ENCODE measurements at places on chromosomes 5 and 9.

GRCh38 chr5:129379406-129379805 lies 80.7 kb upstream of the ADAMTS19 start:
- DNase-seq: no peak

- DNase-seq: no peak
These were observed 61.3 kb downstream of the DROSHA start for GRCh38 chr5:31470608-31471007.

- no peak for DNase-seq
These were observed 4.3 kb upstream of the ITGA1 start for GRCh38 chr5:52783226-52783959.

- no peak for DNase-seq
These were observed 68.5 kb downstream of the FRMD3 start for GRCh38 chr9:83469722-83470121.

DNA sequence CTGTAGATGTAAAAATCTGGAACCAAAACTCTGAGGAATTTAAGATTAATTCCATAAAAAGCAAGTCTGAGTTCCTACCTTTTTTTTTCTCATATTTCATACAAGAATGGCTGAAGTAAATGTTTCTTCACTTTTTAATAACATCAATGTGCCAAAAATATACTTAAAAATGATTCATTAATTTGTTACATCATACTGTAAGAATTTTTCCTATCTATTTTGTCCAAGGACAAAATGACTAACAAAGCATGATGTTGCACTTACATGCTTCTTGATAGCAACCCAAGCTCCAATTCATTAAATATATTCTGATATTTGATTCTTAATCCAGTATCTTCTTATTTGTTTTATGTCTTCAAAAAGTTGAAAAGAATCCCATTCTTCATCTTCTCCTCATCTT lies 988.3 kb downstream of the TLE1 start:
- no peak for DNase-seq

DNA sequence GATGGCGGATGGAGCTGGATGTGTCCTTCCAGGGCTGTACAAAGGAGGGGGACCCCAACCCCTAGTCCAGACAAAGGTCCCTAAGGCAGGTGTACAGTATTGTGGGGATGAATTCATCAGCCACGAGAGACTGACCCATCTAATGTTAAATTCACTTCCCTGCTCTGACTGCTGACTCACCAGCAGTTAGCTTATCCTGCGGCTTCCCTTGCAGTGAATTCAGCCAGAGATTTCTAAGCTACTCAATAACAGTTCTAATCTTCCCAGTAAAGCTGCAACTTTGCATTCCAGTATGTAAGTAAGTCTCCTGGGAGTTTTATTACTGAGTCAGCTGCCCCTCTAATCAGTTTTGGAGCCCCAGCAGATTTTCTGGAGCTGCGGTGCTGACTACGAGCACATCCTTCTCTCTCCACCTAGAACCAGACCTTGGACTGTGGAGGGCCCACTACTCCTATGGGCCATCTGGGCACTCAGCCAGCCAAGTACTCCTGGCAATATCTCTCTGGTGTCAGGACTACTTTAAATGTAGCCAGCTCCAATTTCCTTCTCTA lies 16.1 kb downstream of the B4GALT1 start:
- DNase-seq: no peak

DNA sequence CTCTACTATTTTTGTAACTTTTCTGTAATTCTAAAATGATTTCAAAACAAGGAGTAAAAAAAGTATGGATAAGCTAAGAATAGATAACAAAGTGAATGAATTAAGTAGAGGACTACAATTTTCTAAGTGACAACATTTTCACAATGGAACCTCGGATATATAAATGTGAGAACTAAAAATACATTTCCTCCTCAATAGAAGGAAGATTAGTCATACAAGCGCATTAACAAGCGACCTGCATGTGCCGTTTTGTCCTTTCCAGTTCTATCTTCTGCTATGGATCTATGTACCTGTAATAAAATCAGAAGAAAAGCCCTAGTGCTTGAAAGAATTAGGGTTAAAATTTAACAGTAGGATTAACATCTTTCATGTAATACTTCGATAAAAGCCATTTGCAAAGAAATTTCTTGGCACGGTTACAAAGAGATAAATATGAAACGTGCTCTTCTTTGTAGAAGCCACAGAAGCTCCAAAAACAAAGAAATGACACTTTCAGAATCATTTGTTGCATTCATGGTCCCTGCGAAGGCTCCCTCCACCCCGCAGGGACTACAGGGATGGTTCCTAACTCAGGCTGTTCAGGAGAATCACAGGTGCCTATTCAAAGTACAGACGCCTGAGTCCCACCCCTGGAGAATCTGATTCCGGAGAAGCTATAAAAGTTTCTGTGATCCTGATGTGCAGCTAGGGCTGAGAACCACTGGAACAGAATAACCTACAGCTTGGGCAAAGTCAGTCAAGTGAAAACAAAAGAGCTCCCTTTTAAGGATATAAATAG lies 216.6 kb upstream of the EFNA5 start:
- DNase-seq: no peak

DNA sequence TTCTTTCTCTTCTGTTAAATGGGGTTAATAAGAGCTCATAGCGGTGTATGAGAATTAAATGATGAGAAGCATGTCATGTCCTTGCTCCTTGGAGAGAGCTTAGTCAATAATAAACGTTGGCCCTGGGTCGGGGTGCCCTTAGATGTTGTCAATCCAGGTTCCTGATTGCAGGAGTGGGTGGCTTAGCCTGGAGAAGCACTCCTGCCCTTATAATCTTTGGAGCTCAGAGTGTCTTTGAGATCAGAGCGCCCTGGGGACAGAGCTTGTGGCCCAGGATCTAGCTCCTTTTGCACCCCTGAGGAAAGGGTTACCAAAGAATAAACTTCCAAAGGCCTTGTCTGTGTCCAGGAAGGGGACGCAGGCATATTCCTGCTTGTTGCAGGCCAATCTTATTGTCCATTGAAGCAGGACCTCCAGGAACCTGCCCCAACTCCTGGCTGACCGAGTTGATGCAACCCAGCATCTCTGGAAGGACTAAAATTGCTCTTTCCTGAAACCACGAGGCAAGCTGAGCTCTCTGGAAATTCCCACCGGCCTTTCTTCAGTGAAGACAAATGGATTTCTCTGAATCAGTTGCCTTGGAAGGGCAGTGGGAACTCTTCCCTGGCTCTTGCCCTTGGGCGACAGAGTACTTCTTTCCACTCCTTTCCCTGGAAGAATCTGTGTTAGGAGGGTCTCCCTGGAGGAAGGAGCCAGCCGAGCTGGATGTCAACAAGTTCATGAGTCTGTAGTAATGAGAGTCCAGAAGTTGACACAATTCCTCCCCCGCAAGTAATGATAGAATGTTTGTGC lies 6.4 kb upstream of the AMBP start:
- DNase-seq: no peak
